Lung (tissue), 17 donors: ENCODE measurements at places on chromosomes 12 and 14.

GRCh38 chr14:71169861-71170260 is 262.6 kb downstream of the PCNX1 start:
- DNase-seq = no peak

DNA sequence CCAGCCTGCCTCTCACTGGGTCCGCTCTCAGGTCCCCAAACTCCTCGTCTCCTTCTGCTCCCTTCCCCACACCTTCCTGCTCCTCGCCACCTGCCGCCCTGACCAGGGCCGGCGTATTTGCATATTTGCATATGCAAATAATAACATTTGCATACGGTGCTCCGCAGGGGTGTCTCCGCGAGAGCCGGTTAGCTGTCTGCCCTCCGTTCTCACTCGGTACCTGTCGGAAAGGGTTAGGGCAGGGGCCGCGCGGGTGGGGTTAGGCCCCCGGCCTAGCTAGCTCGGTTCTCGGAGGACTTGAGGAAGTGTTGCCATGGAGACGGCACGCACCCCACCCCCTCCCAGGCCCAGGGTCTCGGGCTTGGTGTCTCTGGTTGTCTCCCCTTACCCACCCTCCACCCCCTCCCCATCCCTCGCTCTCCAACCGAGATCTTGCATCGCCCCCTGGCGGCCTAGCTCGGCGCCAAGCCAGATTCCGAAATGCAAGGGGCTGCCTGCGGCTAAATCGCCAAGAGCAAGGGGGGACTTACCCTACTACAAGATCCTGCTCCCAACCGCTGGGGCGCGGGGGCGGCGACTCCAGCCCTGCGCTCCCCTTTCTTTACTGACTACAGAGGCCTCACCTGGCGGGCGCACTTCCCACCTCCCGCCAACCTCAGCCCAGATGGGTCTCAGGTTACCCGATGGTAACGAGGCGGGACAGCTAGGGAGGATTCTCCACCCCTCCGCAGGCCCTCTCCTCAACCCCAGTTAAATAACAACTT is 8.1 kb downstream of the STAC3 start:
- peak; percentile 80 for DNase-seq

- DNase-seq = no peak
Observed at GRCh38 chr12:122886851-122887818, 8.8 kb downstream of the VPS37B start.

GRCh38 chr12:21337959-21338744 is 3.4 kb upstream of the SLCO1A2 start:
- no peak for DNase-seq

GRCh38 chr14:87971010-87971409 is 22.0 kb downstream of the GALC start:
- DNase-seq = no peak

DNA sequence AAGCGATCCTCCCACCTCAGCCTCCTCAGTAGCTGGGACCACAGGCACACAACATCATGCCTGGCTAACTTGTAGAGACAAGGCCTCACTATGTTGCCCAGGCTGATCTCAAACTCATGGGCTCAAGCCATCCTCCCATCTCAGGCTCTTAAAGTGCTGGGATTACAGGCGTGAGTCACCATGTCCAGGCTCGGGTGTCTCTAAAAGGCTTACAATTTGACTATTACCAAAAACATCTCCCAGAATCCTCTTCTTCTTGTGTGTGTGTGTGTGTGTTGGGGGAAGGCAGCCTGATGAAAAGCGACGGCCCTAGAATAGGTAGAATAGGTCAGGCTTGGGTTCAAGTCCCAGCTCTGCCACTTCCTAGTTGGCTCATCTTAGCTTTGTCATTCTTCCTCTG is 16.8 kb downstream of the MSI1 start:
- no peak for DNase-seq

GRCh38 chr14:58299401-58300330 is 1.3 kb downstream of the ARID4A start:
- peak; percentile 51 for DNase-seq

- no peak for DNase-seq
Observed at GRCh38 chr14:60594062-60594461, 55.2 kb downstream of the SIX1 start.

GRCh38 chr12:27644158-27644845 is 51.9 kb upstream of the REP15 start:
- peak; percentile 90 for DNase-seq

DNA sequence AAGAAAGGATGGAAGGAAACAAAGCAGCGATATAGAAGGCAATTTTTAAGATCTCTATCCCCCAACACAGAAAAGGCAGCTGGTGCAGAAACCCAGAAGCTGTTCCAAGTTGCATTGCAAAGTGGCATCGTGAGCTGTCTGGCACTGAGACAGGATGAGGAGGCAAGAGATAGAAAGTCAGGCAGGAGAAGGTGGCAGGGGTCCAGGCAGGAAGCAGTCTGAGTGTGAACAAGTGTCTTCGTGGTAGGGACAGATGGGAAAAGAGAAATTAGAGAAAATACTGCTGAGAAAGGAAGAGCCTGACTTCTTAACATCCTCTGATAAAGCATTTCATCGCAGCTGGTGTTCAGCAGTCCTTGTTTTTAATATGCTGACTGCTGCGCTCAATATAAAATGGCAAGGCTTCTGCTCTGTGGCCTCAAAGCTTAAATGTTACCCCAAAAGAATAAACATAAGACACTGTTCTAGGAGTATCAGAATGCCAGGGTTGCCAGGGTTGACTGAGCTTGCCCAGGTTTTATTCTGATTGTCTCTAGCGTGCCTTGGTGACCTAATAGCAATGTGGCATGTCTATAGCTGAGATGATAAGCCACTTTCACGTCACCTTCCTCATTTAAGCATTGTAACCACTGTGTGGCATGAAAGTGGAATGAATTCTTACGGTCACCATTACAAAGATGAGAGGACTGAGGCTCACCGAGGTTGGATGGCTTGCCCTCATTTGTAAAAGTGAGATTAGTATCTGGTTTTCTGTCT is 397.6 kb downstream of the NUAK1 start:
- peak; percentile 57 for DNase-seq

DNA sequence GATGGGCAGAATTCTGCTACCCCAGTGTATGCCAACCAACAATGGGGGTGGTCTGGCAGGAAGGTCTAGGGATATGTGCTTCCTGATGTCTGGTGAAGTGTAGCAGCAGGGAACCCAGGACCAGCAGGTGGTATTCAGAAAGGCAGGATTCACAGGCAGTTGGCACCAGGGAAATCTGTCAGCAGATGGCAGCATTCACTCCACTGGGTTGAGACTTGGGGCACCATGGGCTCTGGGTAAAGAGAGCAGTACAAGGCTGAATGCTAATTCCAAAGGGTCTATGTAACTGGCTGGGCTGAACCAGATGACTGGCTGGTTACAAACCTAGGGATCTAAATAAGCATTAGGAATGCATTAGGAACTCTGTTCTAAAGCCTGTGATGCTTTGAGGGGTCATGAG is 466.9 kb upstream of the STXBP6 start:
- no peak for DNase-seq

- DNase-seq = no peak
Observed at GRCh38 chr12:109967383-109968031, 28.7 kb downstream of the GIT2 start.

DNA sequence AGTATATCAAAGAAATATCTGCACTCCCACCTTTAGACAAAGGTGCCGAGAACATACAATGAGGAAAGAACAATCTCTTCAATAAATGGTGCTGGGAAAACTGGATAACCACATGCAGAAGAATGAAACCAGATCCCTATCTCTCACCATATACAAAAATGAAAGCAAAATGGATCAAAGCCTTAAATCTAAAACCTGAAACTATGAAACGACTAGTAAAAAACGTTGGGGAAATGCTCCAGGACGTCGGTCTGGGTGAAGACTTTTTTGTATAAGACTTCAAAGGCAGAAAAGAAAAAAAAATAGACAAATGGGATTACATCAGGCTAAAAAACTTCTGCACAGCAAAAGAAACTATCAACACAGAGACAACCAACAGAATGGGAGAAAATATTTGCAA is 83.8 kb downstream of the PPM1A start:
- no peak for DNase-seq
